ENCODE measurements at places on chromosomes 3 and 15.
A peak's percentile ranks its signal among the peaks of the same experiment; 100 is the strongest.

DNA sequence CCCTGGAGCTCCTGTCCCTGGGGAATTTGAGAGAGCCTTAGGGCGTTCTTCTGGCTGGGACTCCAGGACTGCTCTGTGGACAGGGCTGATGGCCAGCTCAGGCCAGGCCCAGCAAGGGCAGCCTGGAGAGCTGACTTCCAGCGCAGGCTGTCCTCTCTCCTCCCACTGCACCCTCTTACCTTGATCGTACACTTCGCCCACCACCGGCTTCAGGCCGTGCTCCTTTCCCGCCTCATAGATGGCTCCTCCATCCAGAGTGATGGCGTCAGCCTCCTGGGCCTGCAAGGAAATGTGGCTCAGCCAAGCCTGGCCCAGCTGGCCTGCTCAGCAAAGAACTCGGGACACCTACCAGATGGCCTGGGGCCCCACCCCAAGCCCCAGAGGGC, 3.1 kb downstream of the MELTF start:
- DNase-seq = no peak

- DNase-seq = peak; percentile 53
Measured at GRCh38 chr15:45522328-45523165, at the start of gene SLC30A4. Gene SLC30A4, minus strand, starts transcription at chr15:45522755. Its CDS starts 401 bp downstream, at chr15:45522354.

DNA sequence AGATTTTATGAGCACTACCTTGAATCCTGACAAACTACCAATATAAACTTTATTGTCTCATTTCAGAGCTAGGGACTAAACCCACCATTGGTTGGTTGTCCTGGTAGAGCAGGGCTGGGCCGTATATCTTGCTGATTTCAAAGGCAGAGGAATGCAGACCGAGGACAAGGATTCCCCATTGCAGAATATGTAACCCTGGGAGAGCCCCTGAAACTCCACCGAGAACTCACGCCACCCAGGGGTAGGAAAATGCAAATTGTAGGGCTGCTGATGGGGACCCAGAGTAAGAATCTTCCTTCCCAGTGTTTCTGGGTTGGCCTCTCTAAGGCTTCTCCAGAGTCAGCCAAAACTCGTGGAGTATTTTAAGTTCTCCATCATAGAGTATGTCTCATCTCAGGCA, 235.3 kb downstream of the ABHD5 start:
- DNase-seq = no peak

DNA sequence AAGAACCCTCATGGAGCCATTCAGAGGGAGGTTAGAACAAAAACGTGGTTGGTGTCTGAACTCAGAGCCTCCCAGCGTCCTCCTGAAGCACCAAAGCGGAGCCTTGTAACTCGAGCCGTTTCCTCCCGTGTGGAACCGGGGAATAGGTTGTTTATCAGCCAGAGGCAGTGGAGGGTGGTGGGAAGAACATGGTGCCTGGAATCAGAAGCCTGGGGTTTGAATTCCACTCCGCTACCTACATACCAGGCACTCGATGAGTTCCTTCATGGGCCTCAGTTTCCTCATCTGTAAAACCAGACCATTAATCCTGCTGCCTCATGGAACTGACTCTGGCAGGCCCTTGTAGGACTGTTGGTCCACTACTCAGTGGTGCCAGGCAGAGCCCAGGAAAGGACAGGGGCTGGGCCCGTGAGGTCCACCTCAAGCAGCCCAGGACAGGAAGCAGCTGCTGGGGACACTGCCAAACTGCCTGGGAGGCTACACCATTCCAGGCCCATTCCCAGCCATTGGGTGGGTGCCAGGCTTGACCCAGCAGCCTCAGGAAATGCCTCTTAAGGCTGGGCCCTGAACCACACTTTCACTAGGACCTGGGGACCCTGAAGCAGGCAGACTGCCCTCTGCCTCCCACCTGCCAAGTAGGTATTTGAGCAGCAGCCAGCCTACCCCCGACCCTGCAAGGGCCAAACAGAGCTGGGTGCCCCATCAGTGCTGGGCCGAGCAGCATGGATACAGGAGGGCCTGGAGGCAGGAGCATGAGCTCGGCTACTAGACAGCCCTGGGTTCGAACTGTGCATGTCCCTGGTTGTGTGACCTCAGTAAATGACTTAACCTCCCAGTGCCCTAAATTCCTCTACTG, 33.4 kb downstream of the PRKCD start:
- DNase-seq = no peak

- DNase-seq = no peak
Measured at GRCh38 chr3:124429129-124429815, 301.0 kb upstream of the UMPS start.

DNA sequence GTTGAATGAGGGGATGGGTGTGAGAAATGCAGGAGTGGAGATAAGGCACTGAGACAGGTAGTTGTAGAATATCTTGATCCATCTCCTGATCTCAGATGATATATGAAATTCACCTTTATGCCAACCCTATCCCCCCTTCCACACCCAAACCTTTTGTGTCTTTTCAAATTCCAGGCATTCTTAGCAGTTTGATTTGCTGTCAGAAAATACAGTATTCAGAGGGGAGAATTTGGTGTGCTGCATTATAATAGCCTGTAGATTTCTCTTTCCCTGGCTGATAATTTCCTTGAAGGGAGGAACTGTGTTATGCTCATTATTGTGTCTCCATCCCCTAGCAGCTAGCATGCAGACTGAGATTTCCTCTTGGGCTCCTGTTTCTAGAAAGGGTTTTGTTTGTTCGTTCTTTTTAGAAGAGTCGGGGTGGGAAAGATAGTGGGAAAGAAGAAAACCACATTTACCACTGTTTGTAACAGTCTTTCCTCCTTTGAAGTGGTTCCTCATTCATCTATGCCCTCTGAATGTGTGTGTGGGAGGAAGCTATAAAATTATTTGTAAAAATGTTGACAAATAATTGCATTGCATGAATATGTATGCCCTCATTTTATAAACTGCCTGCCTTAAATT, 373.4 kb downstream of the DIPK2A start:
- no peak for DNase-seq

- DNase-seq = peak; percentile 30
Measured at GRCh38 chr3:189144645-189145044, 27.1 kb upstream of the TPRG1 start.

- peak; percentile 73 for DNase-seq
Measured at GRCh38 chr3:31010491-31010890, 116.0 kb upstream of the GADL1 start.

- no peak for DNase-seq
Measured at GRCh38 chr3:53192608-53193007, 31.6 kb downstream of the PRKCD start.

DNA sequence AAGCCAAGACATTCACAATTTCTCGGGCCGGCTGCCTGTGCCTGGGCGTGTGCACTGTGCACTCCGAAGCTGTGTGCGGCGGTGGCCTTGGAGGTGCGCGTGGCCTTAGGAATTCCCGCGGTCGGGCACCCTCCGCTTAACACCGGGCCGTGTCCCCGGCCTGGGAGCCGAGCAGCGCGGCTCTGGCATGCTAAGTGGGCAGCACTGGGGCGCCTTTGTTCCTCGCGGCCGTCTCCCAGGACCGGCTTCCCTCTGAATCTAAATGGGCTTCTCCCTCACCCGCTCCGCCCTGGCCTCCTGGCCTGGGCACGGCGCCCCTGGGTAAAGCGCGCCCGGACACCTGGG, 498 bp upstream of the ARNT2 start:
- DNase-seq = no peak

DNA sequence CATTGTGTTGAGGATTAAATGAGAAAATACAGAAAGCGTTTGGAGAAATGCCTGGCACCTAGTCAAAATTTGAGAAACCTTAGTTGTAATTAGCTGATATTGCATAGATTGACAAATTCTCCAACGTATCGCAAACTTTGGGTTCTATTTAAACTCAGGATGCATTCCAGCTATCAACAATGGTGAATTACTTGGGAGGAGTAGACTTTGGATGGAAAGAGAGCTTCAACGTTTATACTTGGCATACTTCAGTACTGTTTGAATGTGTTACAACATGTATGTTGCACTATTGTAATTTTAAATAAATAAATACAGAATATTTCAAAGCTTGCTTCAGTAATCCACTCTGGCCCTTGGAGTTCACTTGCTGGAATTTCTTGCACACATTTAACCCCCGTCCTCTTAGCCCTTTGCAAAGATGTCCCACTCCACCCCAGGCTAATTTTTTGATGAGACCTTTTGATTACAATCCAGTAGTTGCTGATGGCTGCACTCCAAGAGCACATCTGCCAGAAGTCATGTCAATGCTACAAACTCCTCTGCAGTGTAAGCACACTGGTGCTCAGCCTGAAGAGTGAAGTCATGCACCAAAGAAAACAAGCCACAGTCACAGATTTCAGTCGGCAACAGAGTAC, 4.7 kb upstream of the DIS3L start:
- peak; percentile 6 for DNase-seq

- DNase-seq = no peak
Measured at GRCh38 chr3:186084264-186084663, 24.6 kb downstream of the ETV5 start.

- peak; percentile 45 for DNase-seq
Measured at GRCh38 chr3:107973152-107973551, 117.7 kb downstream of the CD47 start.

GRCh38 chr3:78857494-78858111, 910.2 kb downstream of the ROBO1 start:
- DNase-seq = peak; percentile 32

DNA sequence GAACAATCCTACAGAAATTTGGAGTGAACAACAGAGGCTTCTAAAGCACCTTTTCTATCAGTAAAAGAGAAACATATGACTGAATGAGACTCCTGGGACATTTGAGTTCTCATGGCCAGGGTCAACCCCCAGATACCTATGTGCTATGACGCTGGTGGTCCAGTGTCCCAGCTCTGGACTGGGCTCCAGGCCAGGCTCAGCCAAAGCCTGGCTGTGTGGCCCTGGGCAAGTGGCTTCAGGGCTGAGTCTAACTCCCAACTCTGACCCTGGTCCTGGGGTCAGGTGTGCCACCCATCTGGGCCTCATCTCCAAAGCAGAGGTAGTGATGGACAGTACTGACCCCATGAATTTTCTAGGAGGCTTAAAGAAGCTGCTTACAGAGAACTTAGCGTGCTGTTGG, 147.8 kb downstream of the FBLN2 start:
- DNase-seq = no peak

DNA sequence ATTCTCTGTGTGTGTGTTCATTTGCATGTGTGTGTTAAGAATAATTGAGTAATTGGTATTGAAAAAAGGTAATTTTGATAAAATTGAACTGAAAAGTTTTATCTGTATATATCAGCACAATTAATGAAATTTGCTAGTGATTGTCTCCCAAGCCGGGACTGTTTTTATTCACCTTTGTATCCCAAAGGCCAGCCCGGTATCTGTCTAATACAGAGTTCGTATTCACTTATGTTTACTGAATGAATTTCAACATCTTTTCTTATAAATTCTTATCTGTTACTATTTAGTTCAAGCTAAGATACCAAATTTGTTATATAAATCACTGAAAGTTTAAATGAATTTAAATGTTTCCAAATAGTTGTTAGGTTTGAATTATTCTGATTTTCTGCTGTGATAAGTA, 394.0 kb upstream of the NAALADL2 start:
- DNase-seq = no peak

- no peak for DNase-seq
Measured at GRCh38 chr3:567488-568185, 371.1 kb downstream of the CHL1 start.

GRCh38 chr15:63683343-63683951, 86.3 kb downstream of the FBXL22 start:
- no peak for DNase-seq

- DNase-seq = peak; percentile 54
Measured at GRCh38 chr3:142724682-142725356, 985 bp downstream of the TRPC1 start.

- no peak for DNase-seq
Measured at GRCh38 chr3:119156868-119157267, 10.9 kb downstream of the TEX55 start.

- no peak for DNase-seq
Measured at GRCh38 chr3:57729334-57730045, 26.6 kb upstream of the SLMAP start.

GRCh38 chr3:81851176-81851575, 89.7 kb upstream of the GBE1 start:
- DNase-seq = no peak

- no peak for DNase-seq
Measured at GRCh38 chr3:189389346-189389745, 217.6 kb downstream of the TPRG1 start.

GRCh38 chr15:100628746-100629145, 26.4 kb downstream of the ASB7 start:
- no peak for DNase-seq

GRCh38 chr3:99114565-99115291, 213.2 kb upstream of the DCBLD2 start:
- peak; percentile 67 for DNase-seq

DNA sequence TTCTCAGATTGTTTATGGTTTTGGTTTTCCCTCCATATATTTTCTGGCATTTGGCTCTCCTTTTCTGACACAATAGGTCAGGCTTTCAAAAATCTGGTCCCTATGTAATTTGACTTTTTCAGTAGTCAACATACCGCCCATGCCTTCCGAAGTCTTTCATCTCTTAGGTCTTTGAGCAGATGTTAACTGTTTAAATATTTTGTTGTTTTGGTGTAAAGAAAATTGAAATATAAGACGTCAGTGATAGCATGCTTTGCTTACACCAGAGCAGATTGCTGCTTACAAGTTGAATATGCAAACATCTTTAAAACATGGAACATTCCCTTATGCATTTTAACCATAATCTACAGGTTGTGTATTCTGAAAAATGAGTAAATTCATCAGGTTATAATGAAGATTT, 233.0 kb downstream of the PTPRG start:
- no peak for DNase-seq

GRCh38 chr15:71549697-71550096, 260.7 kb upstream of the NR2E3 start:
- DNase-seq = no peak

- peak; percentile 41 for DNase-seq
Measured at GRCh38 chr3:76561494-76562236, 478.2 kb upstream of the ROBO2 start.

DNA sequence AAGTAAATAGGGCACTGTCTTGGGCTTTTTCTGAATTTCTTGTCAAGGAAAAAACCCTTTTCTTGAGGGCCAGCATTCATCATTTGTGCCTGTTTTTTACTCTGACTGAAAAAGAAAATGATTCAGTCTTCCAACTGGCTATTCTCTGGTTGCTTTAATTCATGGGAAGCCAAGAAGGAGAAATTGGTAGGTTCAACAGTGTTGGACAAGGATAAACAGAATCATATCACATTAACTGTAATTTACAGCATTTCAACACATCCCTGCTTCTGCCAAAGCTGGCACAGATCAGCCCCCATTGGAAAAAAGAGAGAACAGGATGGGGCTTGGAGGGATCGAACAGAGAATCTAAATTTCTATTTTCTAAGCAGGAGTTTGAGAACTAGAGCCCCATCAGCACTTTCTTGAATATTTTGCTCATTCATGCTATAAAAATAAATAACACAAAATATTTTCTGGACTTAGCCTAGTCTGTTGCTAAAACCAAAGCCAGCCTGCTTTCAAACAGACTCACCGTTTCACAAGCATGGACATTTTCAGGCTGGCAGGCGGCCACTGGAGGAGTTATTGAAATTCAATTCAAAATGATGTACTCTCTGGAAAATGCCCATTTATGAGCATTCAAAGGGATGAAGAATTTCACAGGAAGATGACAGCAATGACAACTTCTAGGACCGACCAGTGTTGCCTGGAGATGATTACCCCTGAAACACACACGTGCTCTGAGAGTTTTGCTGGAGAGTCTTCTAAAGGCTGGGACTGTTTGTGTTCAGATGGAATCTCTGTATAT, 181.2 kb downstream of the WNT5A start:
- DNase-seq = no peak

Data from HCEC 1CT (cell line).